GM23248 (cell line): ENCODE measurements at places on chromosomes 5 and 9. TPM values are rescaled to one million over a fixed set of nuclear protein-coding genes. Genes with fewer than 3 reads are reported as not detected.

The AGXT2 gene
- not detected in 2 replicates for total RNA-seq

The SPATA31D3 gene
- not detected in 2 replicates for total RNA-seq

The HAVCR2 gene
- total RNA-seq = not detected in 2 replicates

The S1PR3 gene
- total RNA-seq = 15.8 and 16.9 TPM in 2 replicates

The PSAT1 gene
- total RNA-seq = 368 and 376 TPM in 2 replicates

The TMC1 gene
- 2.4 TPM in 1 of 2 replicates, not detected in the other for total RNA-seq

The CDKN2B-AS1 gene
- total RNA-seq = 1.3 and 4.1 TPM in 2 replicates

The HMHB1 gene
- not detected in 2 replicates for total RNA-seq

The PTGDS gene
- not detected in 2 replicates for total RNA-seq

The PCDHB8 gene
- total RNA-seq = 2.1 and 2.9 TPM in 2 replicates

The ADGRV1 gene
- not detected in 2 replicates for total RNA-seq

The ASS1 gene
- 182 and 216 TPM in 2 replicates for total RNA-seq

The DBH gene
- total RNA-seq = not detected in 2 replicates

The RFX3 gene
- 0.51 and 1.9 TPM in 2 replicates for total RNA-seq

The AJM1 gene
- 0.89 and 1.4 TPM in 2 replicates for total RNA-seq

The FSTL4 gene
- not detected in 2 replicates for total RNA-seq

The IL31RA gene
- 0.89 TPM in 1 of 2 replicates, not detected in the other for total RNA-seq

The PCSK1 gene
- total RNA-seq = 0.13 and 0.86 TPM in 2 replicates

The HMMR gene
- 10.7 and 13.9 TPM in 2 replicates for total RNA-seq

The ZNG1F gene
- total RNA-seq = 2.2 and 3.3 TPM in 2 replicates

The ITGA1 gene
- 18.4 and 18.6 TPM in 2 replicates for total RNA-seq

The CSNK1G3 gene
- total RNA-seq = 63.2 and 79.9 TPM in 2 replicates

The IL4 gene
- total RNA-seq = not detected in 2 replicates

The EGR1 gene
- total RNA-seq = 14.3 and 19.0 TPM in 2 replicates

The FOXD4L4 gene
- not detected in 2 replicates for total RNA-seq

The ARL15 gene
- total RNA-seq = 7.8 and 15.4 TPM in 2 replicates

The DAB2 gene
- 211 and 266 TPM in 2 replicates for total RNA-seq

The PROP1 gene
- not detected in 2 replicates for total RNA-seq

The GLRA1 gene
- not detected in 2 replicates for total RNA-seq

The MYORG gene
- 0.13 and 1.1 TPM in 2 replicates for total RNA-seq

The ERAP2 gene
- total RNA-seq = 0.38 and 1.8 TPM in 2 replicates

The CLPTM1L gene
- total RNA-seq = 132 and 135 TPM in 2 replicates

The SPINK4 gene
- total RNA-seq = not detected in 2 replicates

The CATSPER3 gene
- total RNA-seq = 0.11 TPM in 1 of 2 replicates, not detected in the other

The DCAF12 gene
- 21.1 and 22.2 TPM in 2 replicates for total RNA-seq

The ADAMTS16 gene
- 0.11 and 0.13 TPM in 2 replicates for total RNA-seq

The SLC36A3 gene
- total RNA-seq = not detected in 2 replicates

The F2RL2 gene
- total RNA-seq = under 0.01 TPM in 1 of 2 replicates, not detected in the other

The TAF1L gene
- total RNA-seq = not detected in 2 replicates

The MARCHF11 gene
- not detected in 2 replicates for total RNA-seq

The SLC46A2 gene
- total RNA-seq = not detected in 2 replicates

The C9 gene
- total RNA-seq = not detected in 2 replicates

The TAF11L10 gene
- not detected in 2 replicates for total RNA-seq

The CAPSL gene
- 4.5 TPM in 1 of 2 replicates, not detected in the other for total RNA-seq
